ENCODE measurements at places on chromosomes 1 and 21.

DNA sequence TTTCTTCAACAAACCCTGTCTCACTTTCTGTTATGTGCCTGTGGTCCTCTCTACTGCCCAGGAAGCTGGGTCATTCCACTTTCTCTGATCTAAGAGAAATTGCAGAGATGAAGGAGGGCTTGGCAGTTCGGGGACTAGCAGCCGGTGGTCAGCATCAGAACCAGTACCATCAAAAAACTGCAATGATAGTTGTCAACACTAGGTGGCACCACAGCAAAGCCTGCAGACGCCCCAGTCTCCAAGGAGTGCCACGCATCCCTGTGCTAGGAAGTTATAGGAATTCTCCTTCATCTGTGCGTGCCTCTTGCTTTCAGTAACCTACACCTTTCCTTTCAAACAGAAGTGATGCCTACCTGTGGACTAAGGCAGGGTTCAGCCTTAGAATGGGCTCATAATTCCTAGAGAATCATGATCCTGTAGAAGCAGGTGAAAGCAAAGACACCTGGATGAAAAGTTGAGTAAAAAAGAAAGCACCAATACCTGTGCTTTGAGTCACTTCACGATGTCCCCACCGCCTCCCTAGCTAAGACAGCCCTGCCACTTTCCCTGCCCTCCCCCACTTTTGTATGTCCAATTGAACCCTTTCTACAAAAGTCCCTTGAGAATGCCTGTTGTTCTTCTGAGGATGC is 129.2 kb downstream of the ADAMTS1 start:
- peak; percentile 26 for DNase-seq

DNA sequence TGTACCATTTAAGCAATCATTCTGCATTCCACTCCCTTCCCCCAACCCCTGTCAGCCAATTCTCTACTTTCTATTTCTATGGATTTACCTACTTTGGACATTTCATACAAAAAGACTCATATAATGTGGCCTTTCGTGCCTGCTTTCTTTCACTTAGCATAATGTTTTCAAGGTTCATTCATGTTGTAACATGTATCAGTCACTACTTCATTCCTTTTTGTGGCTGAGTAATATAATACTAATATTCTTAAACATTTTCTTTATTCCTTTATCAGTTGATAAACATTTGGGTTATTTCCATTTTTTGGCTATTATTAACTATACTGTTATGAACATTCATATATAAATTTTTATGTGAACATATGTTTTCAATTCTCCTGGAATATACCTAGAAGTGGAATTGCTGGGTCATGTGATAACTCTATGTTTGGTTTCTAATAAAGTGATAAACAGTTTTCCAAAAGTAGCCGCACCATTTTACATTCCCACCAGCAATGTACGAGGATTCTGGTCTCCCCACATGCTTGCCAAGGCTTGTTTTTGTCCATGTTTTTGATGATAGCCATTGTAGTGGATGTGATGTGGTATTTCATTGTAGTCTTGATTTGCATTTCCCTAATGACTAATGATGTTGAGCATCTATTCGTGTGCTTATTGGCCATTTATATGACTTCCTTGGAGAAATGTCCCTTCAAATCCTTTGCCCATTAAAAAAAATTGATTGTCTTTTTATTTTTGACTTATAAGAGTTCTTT is 61.9 kb upstream of the GNG12 start:
- no peak for DNase-seq

DNA sequence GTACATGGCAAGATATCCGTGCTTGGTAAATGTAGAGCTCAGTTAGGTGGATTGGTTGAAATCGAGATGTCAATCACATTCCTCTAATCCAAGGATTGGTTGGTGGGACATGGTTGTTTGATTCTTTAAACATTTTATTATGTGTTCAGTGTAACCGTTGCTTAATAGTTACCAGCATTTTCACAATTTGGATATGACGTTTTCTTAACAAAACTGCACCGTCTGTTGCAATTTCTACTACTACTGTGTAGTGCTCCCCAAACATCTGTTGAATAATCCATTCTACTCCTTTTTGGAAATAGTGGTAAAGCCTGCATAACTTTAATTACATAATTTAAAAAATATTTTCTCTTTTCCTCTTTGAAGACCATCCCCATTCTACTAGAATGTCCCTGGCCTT is 16.3 kb downstream of the OR2B11 start:
- DNase-seq = no peak

- DNase-seq = no peak
These were observed 9.9 kb upstream of the CTBS start for GRCh38 chr1:84584126-84584525.

GRCh38 chr1:244019982-244020485 is 31.0 kb upstream of the ZBTB18 start:
- DNase-seq = no peak

- no peak for DNase-seq
These were observed 40.5 kb downstream of the UBE2G2 start for GRCh38 chr21:44761011-44761729.

DNA sequence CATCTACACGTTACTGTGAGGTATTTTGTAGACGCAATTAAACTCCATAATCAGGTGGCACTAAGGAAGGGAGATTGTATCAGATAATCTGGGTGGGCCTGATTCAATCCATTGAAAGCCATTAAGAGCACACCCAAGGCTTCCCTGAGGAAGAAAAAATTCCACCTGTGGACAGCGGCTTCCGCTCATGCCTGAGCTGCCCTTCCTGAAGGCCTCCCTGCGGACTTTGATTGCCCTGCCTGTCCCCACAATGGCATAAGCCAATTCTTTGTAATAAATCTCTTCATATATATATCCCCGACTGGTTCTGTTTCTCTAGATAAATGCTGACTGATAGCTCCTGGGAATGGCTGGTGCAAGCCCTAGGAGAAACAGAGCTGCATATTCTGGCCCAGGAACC is 138.3 kb downstream of the TGFBR3 start:
- no peak for DNase-seq

GRCh38 chr1:231213831-231214573 is 27.0 kb upstream of the GNPAT start:
- no peak for DNase-seq

DNA sequence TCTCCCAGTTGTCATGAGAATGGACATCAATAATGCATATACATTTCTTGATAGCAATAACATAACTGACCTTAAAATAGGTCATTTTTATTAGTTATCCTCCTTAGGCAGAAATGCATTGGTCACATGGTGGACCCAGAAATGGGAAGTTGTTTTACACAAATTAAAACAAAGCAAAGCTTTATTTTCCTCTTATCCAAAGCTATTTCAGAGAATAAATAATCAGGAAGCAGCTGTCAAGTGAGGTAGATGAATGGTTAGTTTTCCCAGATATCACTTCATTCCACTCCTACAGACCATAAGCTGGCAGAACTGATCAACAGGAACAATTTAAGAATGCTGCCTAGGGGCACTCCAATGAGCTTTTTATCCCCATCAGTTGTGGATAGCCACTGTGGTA is 16.0 kb upstream of the OLIG1 start:
- DNase-seq = no peak

GRCh38 chr1:227907439-227908015 is 40.2 kb downstream of the WNT9A start:
- DNase-seq = no peak

GRCh38 chr1:218525031-218525430 is 179.9 kb downstream of the TGFB2 start:
- DNase-seq = no peak

DNA sequence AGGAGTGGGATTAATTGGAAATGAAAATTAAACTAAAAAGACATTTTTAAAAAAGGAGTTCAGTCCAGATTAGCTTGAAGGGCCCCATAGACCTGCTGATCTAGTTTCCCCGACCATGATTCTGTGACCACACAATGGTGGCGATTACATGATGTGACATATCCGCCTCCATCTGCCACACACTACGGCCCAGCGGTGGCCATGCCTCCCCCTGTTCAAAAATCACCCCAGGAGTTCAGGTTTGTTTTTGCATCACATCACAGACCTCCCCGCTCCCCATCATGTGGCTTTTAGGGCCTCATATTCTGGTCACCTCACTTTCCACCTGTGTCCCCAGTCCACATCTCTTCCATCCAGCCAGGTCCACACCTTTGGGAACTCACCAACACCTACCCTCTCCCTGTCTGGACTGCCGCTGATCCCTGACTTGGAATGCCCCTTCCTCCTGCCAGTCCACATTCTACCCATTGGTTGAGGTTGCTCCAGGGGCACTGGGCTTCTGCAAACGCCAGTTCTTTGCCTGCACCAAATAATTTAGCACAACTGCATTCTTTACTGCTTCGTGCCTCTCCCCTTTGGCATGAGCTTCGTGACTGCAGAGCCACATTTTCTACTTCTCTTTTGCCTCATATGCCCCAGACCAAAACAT is 38.9 kb downstream of the CD247 start:
- DNase-seq = no peak

GRCh38 chr1:160362168-160362957 is 4.5 kb upstream of the NHLH1 start:
- no peak for DNase-seq

DNA sequence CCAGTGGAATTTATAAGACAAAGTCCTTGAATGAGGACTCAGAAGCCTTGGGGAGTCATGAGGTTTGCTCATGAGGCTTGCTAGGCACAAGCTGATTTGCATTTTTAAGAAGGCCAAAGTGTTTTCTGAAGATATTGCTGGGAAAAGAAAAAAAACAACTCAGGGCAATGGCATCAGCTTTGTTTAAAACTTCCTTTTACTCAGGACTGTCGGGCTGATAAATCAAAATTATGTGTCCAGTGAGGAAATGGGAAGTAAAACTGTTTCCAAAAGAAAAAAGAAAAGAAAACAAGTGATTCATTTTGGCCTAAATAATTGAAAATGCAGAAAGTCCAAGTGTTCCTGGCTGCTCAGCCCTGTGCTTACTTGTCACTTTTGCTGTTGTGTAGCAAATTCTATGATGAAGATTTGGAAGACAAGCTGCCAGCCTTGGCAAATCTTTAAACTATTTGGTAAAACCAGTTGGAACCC is 282.4 kb downstream of the HLX start:
- peak; percentile 72 for DNase-seq

GRCh38 chr1:158520955-158521665 is 33.1 kb downstream of the OR6Y1 start:
- DNase-seq = no peak

DNA sequence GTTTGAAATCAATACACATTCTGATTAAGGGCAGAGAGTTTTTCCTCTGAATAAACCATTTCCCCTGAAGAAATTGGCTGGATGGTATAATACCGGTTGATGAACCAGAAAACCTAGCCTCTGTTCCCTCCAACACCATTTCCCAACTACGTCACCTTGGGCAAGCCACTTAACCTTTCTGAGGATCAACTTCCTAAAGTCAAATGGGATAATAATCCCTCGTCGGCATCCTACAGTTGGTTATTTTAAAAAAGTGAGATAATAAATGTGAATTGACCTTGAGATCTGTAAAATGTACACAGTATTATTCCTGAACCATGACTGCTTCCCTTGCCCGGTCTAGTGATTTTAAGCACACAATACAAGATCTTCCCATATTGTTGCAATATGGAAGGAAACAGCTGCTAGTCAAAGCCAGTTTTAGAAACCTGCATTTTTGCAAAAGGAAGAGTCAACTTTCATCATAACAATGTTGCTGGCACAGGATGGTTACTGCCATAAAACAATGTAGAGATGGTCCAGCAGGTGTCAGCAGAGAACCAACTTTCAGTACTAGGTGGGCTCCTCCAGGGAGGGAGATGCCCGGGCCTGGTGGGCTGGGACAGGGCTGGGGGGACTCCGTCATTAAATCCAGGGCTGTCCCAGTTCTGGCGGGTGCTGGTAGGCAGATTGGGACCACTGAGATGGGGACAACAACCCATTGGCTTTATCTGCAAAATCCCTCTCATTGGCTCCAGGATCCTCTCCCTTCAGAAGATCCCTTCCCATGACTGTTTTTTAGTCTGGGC is 5.2 kb upstream of the HLX start:
- no peak for DNase-seq

- no peak for DNase-seq
These were observed 22.6 kb downstream of the FMO5 start for GRCh38 chr1:147202576-147202975.

DNA sequence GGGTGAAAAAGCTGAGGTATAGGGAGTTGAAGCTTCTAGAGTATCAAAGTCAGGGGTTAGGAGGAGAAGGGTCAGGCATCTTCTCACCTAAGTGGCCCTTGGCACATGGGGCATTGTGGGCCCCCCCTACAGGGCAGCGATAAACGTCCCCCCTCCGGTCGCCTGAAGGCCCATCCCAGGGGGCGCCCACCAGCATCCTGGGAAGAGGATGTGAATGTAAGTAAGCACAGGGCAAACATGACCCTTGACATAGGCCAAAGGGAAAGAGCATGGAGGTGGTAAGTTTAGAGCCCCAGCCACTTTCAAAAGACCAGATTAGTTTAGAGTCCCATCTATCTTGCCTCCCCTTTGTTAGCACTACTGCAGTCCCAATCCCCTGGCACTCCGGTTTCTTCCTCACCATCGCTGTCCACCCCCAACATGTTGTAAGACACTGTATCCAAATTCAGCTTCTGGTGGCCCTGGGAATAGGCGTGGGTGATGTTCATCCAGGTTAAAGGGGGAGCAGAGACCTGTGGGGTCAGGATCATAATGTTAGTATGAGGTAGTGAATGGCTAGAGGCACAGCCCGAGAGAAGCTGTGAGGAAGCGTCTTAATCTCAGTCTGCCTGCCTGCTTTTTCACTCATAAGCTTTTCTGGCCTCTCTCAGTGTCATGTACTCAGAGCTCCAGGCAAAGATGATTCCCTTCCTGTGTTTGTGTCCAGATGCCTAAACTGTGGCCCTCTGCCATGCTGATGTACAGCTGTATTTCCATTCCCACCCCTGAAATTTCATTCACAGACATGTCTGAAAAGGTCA is 2.7 kb downstream of the ITGA10 start:
- no peak for DNase-seq

DNA sequence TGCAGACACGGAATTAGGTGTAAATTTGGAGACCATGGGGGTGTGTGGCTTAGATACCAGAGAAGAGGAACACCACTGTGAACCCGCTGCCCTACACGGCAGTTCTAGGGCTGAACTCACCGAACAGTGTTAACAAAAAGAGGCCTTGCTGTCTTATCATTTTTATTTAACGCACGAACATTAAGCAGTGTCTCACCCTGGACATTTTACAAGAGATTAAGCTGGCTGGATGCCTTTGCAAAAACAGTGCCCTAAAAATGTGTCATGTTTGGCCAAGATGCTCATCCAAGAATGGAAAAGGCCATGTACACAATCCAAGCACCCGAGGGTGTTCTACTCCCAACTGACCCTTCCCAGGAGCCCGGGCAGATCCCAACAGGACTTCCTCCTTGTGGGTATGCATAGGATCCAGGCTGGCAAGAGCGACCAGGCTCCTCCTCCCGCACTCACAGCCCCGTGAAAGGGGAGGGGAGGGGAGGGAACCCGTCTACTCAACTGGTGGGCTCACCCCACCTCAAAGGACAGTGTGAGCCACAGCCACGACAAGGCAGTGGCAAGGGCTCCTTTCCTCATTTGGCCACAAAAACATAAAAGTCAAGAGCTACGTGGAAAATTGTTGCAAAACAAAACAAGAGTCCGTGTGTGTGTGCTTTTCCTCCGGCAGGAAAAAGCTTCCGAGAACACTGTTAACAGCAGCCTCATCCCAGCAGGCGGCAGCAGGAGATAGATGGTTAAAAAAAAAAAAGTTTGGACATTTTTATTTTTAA is 20.3 kb downstream of the C2CD2 start:
- no peak for DNase-seq

- DNase-seq = no peak
These were observed 75.6 kb downstream of the PLA2G4A start for GRCh38 chr1:186904361-186904760.

Data from stromal cell of bone marrow (primary cell).